ENCODE measurements at places on chromosomes 4 and X.

- DNase-seq, result no peak
Observed at GRCh38 chr4:76235915-76236314, 15.6 kb upstream of the FAM47E start.

DNA sequence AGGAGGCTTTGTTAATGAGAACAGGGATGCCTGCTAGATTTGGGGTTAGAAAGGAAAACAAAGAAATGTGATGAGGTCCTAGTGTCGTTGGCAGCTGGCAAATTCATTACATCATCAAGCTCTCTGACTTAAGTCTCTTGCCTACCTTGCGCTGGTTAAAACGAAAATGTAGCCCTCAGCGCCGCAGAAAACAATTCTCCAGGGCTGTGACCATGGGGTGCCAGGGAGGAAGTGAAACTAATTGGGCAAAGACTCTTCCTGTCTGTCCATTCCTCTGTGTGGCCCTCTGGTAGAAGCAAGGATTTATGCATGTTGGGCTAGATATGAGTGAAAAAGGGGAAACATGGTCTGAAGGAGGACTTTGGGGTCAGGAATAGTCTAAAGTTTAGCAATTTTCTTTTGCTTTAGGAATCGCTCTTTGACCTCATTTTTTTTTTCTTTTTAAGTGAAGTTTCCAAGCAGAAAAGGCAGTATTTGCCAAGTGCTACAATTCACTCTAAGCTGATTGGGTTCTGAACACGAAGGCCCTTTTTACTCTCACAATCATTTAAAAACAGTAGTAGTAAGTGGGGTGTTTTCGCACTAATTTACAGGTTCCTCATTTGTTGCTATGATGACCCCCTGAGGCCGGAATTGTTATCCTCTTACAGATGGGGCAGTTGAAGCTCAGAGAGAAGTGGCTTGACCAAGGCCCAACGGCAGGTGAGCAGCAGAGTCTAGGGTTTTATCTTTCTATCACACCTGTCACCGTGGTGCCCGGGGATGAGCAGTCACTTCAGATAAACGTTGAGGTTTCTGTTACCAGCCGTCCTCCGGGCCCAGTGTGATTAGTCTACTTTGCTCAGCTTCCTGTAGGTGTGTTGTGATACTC, 27.3 kb upstream of the CHRNA9 start:
- no peak for DNase-seq

DNA sequence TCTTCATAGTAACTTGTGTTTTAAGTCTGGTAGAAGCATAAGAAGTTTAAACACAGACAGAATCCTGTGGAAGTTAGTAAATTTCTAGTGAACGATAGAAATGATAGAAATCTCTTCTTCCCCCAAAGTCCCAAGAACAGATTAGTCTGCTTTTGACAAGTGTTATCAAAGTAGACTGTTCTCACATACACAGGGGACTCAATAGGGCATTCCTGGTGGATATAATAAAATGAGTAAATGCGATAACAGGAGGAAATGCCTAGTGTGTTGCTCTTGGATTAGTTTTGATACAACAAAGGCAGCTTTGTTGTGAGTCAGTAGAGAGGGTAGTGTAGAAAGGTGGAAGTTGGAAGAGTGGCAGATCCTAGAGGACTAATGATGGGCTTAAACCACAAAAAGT, 43.5 kb downstream of the CLCN3 start:
- DNase-seq, result no peak

DNA sequence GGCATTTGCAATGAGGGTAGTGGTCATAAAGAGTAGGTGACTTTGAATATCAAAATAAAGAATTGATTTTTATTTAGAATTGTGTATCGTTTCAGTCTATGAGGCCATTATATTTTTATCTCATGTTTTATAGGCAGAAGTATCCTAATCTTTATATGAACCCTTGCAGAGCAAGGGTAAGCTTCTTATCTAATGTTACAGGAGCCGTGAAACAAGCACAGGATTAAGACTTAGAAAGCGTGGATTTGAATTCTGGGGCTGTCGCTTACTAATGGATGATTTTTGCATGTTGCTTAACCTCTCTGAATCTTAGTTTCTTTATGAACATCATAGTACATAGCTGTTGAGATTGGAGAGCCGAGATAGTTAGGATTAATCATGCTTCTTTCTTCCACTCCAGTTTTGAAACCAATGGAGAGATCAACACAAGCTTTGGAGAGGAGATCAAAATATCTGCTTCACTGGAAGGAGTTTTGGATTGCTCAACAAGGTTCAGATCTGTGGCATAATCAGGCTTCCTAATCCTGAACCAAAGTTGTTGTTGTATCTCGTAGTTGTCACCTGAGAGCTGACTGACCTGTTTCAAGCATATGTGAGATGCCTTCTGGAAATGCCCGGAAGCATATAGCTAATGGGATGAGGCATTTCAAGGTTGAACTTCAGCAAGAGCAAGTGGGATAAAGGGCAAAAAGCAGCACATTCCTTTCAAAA, 166.9 kb upstream of the GK2 start:
- no peak for DNase-seq

DNA sequence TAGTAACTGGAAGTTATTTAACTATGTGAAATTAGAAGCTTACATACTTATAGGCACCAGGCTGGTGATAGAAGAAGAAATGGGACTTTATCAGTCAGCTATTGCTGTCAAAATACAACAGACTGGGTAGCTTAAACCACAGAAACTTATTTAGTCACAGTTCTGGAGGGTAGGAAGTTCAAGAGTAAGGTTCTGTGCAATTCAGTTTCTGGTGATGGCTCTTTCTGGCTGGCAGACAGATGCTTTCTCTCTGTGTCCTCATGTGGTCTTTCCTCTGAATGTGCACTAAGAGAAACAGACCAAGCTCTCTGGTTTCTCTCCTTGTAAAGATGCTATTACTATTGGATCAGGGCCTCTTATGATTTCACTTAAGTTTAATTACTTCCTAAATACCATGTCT, 92.1 kb upstream of the ANKRD50 start:
- no peak for DNase-seq

DNA sequence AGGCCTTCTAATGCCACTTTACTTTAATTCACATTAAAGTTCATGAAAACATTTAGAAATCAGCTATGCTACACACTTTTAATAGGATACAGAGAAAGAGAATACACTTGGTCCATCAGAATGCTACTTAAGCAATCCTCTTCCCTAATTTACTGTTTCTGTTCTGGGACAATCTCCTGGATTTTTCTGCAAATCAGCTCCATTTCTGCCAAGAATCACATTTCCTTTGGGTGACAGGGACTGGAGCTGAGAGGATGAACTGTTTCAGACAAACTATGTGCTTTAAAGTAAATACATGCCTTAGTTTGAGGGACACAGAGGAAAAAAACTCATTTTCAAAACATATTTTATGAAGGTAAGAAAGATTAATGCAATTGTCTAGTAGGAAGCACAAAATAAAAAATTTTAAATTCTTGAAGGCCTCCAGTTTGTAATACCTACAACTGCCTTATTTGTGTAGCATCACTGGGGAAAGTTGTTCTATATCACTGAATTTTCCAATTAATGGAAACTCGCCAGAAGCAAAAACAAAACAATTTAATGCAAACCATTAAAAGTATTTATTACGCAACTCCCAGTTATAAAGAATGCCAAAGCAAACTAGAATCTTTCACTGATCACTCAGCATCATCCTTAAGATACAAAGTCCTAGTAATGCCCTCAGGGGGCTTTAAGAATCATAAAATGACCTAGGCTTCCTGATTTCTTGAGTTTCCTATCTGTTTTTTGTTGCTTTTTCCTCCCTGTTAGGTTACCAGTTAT, 36.3 kb downstream of the BCLAF3 start:
- DNase-seq, result no peak

- DNase-seq, result no peak
Observed at GRCh38 chrX:40996886-40997530, 88.2 kb upstream of the USP9X start.

- DNase-seq, result no peak
Observed at GRCh38 chrX:11628399-11628798, 37.3 kb downstream of the ARHGAP6 start.

DNA sequence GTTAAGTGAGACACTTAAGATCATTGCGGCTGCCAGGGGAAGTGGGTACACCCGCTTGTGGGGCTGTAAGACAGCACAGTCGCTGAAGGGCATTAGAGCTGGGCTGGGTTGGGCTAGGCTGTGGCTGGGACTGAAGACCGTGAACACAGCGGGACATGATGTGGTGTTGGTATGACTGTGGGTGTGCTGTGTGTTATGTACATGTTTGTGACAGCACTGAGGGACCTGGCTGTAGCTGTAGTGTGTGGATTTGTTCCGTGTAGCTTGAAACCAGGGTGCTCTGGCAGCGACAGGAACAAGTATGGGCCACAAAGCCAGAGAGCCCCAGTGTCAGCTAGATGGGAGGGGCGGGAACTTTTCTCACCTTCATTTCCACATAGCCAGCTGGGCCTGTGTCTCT, 82.1 kb downstream of the NHSL2 start:
- no peak for DNase-seq

- no peak for DNase-seq
Observed at GRCh38 chrX:25527156-25527555, 511.4 kb upstream of the ARX start.

GRCh38 chrX:13305108-13305507, 14.7 kb downstream of the ATXN3L start:
- no peak for DNase-seq

GRCh38 chrX:34875204-34875603, 67.4 kb upstream of the FAM47B start:
- DNase-seq, result no peak

DNA sequence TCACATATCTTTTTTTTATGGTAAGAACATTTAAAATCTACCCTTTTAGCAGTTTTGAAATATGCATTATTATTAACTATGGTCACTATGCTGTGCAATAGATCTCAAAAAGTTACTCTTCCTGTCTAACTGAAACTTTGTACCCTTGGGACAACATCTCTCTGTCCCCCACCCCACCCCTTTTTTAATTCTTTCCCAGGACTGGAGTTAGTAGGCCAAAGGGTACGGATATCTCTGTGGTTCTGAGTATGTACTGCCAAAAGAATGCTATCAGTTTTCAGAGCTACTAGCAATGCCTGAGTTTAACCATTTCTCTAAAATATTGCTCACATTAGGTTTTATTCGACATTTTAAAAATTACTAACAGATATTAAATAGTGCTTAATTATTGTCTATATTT, 4.7 kb upstream of the FAM241A start:
- no peak for DNase-seq

DNA sequence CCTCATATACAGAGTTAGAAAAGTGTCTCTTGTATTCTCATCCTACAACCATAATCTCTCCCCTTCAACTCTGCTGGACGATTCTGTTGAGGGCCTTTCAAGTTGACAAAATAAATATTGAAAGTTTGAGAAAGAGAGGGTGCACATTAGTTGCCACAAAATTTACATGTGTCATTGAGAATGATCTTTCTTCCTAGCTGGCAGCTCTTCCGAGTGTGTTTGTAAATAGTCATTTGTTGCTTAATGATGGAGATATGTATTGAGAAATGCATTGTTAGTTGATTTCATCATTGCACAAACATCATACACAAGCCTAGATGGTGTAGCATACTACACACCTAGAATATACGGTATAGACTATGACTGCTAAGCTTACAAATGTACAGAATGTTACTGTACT, 632.8 kb upstream of the AMOT start:
- DNase-seq, result no peak

- DNase-seq, result no peak
Observed at GRCh38 chr4:159367781-159368080, 264.9 kb downstream of the RAPGEF2 start.
